ENCODE measurements at places on chromosomes 6 and 20. TPM values are rescaled to one million over a fixed set of nuclear protein-coding genes. Genes with fewer than 3 reads are reported as not detected.

GRCh38 chr6:55917751-55918415 is 42.5 kb upstream of the BMP5 start:
- DNase-seq: no peak

- DNase-seq: no peak
These were observed 73.9 kb downstream of the RAMACL start for GRCh38 chr6:166512567-166512966.

DNA sequence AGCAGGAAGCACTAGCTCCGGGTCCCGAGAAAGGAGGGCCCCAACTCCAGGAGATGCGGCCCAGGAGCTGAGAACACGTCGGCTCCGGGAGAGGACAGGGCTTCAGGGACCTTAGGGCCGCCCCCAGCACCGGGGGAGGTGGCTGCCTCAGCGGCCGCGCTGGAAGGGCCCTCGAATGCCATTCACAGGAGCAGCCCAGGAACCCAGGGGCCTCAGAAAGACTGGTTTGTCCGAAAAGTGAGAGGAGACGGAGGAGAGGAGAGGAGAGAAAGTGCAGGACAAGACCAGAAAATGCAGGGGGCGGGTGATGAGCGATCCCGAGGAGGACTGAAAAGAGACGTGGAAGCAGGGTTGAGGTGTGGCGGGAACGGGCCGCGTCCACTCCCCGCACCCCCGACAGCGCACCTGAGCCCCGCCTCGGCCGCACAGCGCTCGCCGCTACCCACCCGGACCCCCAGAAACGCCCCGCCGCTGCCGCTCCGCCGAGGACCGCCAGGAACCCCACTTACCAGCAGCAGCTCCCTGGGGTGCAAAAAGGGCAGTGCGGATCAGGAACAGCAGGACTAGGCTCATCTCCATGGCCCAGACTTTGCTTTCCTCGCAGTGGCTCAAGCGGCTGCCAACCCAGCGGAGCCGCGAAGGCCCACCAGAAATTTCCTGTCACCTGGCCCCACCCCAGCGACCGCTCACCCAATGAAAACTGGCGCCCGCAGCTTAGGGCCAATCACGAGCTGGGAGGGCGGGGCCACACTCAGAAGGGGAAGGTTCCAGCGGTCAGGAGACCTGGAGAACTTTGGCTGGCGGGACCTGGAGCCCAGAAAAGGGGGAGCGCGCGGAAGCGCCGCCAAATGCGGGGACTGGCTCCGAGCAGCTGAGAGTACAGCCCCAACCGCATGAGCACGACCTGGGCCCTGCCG is 25.4 kb downstream of the HLA-F start:
- peak; percentile 98 for DNase-seq

DNA sequence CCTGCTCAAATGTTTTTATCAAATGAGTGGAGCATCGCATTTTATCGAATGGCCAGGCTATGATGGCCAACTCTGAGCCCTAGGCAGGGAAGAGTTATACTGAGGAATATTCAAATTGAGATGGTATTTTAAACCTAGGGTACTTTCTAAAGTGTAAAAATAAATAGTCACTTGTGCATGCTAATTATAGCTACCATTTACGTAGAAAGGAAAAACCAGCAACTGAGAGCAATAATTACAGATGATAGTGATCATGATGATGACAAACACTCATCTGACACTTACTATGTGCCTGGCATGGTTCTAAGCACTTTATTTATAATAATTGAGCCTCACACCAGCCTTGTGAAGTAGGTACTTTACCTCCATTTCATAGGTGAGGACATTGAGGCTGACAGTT is 455.7 kb downstream of the CD83 start:
- DNase-seq: no peak

DNA sequence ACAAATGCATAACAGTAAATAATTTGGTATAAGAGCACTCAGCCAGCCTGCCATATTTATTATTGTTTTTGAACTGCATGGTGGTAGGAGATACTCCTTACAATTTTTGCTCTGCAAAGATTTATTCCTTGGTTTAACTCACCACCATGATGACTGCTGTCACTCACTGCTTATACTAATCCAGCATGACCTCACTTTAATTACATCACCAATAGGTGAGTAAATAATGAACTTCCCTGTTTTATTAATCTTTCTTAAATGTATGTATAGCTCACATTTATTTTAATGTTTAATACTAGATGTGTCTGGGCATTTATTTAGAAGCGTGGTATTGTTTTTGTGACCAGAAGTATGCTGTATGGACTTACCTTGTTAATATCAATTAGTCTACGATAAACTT is 12.8 kb upstream of the TP53TG5 start:
- no peak for DNase-seq

GRCh38 chr20:36102809-36103596 is 51.5 kb upstream of the EPB41L1 start:
- DNase-seq: no peak

DNA sequence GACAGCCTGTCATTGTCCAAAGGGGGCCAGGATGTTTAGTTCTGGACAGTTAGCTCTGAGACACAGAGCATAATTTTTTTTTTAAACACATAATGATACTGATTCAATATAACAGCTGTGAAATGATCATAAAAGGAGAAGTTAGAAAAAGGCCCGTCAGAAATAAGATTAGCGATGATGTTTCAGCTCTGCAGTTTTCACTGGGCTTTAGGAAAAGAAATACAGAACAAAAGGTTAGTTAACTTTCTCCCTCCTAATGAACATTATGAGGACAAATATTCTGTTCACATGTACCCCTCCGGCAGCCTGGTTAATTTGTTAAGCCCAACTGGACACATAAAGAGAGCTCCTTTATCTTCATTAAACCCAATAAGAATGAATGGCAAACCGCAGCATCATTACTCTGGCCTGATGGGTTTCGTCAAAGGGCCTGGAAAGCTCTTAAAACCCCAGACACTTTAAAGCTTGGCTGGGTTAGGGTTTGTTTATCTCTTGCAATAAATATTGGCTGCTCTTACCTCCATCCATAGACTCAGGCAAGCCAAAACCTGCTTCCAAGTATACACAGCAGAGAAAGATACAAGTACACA is 394.6 kb downstream of the KIF16B start:
- DNase-seq: no peak

- DNase-seq: no peak
These were observed 56.4 kb downstream of the AIG1 start for GRCh38 chr6:143117108-143117507.

NKX2-2 gene
- total RNA-seq: not detected

TREML1 gene
- 0.32 TPM for total RNA-seq

RFX6 gene
- total RNA-seq: not detected

TGM6 gene
- not detected for total RNA-seq

DDO gene
- total RNA-seq: 2.1 TPM

WFDC2 gene
- 2.6 TPM for total RNA-seq

IL17A gene
- not detected for total RNA-seq

All from esophagus muscularis mucosa (tissue), 4 donors.